NCI-H774 (cell line): ENCODE measurements at places on chromosomes 2 and 18.

DNA sequence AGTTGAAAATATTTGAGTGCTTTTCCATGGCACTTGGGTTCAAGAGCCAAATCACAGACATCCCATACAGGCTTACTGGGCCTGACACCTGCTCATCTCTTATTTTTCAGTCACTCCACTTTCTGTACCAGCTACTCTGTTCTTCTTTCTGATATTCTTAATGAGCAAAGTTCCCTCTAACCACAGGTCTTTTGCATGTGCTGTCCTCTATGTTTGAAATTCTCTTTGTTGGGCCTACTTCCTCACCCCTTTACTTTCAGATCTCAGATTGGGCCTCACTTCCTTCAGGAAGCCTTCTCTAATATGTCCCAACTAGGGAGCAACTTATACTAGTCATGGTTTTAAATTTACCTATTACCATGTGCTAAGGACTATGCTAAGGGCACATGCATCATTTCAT, 81.8 kb upstream of the RBMS1 start:
- no peak for DNase-seq

DNA sequence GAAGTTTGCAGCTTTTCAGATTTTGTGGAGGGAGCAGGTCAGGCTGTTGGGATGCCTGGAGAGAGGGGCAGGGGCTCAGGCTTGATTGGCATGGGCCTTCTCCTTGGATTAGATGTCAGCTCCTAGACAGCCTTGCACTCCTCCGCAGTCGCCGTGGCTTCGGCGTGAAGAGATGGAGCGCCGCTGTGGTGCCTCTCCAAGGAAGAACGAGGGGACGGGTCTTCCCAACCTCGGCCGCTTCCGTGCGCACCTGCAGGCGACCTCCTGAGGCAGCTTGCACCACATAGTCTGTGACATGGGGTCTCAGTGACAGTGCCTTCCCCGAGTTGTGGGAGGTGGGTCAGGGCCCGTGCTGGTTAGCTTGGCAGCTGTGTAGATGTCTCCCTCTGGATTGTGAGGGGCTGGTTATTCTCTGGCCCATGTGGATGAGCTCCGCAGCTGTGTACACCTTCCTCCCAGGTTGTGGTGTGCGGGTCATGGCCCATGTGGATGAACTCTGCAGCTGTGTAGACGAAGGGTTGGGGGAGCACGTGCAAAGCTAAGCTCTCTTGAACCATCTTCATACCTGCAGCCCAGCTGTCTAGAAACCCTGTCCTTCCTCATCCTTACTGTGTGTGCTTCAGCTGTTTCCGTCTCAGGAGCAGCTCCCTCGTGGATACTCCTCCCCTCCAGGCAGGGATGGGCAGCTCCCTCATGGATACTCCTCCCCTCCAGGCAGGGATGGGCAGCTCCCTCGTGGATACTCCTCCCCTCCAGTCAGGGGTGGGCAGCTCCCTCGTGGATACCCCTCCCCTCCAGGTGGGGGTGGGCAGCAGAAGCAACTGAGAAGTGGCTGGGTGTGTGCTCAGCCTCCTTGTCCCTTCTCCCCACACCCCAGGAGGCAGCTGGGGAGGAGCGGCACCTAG, 170.3 kb downstream of the LDLRAD4 start:
- DNase-seq, result no peak

DNA sequence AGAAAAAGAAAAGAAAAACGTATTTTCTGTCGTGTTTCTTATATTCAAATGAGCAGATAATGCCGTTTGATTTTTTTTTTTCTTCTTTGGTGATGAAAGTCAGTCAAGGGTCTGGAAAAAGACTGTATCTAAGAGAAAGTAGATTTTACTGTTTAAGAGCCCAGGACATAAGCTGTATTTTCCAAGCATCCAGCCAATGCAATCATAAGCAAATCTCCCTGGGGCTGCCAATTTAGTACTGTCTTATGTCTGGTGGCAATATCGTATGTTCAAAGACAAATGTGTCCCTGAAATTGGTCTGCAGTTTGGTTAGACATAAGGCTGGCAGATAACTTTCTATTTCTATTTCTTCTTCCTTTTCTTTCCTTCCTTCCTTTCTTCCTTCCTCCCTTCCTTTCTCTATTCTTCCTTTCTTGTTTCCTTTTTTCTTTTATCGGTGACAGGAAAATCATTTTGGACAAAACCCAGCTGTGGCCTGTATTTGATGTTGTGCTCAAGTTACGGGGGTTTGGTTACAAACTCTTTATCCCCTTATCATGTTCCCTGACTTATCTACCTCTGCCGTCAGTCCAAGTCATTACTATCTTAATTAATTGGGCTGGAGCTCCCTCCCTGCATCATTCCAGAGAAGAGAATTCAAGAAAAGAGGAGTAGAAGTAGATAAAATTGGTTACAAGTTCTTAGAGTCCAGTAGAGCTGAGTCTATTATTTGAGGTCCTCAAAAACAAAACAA, 683.4 kb upstream of the FSHR start:
- DNase-seq, result no peak

GRCh38 chr2:97691166-97691565, 21.7 kb downstream of the C2orf92 start:
- DNase-seq, result no peak

DNA sequence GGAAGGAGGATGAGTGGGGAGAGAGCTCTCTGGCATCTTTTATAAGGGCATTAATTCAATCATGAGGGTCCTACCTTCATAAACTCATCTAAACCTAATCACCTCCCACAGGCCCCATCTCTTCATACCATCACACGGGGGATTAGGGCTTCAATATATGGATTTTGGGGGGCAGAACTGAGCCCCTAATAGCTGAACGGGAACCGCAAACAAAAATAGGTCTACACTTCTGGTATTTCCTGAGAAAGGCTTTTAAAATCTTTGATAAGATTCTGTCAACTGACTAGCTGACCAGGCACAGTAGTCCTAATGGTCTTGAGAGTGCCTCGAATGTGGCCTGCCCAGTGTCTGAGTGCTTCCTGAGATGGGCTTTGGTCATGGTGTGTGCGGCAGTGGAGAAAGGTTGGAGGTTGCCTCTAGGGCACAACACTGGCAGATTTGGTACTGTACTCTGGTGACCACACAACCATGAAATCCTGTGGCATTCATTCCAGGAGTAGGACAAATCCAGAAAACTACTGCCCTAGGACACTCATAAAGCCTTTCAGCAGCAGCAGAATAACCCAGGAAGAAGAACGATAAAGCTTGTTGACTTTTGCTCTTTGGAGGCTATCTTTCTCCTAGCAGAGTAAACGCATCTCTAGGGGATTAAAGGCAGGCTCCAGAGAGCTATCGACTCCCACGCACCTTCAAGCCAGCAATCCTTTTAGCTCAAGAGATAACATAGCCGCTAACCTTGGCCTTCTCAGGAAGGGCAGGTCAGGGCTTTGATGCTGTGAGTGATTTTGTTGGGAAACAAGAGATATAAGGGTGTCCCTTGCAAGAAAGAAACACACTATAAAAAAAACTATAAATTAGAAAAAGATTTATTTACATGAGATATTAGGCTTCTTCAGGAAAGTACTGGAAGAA, 12.3 kb upstream of the APOB start:
- DNase-seq, result no peak

- no peak for DNase-seq
Observed at GRCh38 chr2:23549821-23550530, 165.0 kb downstream of the KLHL29 start.

- no peak for DNase-seq
Observed at GRCh38 chr2:219573166-219573565, 1.1 kb downstream of the INHA start.

DNA sequence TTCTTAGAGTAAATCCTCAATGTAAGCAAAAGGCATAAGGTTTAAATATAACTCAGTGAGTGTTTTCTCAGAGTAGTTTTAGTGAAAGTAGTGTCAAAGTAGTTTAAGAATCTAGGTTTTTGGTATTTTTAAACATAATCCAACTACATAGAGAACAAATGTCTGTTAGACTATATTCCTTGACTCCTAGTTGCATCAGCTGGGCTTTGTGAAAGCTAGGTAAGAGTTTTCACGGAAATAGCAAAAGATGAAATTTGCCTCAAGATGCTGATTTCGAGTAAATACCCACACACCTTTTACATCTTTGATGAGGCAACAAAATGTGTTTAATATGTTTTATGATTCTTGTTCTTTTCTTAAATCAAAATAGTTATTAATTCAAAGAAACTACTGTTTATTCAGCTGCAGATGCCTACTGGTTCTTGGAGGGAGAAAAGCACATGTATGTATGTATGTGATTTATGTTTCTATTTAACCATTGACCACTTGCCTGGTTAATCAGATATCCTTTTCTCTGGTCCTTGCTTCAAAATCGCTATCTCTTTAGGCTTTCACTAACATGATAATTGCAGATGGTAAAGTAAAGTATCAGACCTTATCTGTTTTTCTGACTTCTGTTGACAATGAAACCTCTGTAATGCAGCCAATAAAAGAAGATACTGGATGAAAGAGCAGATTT, 117.4 kb upstream of the NOSTRIN start:
- no peak for DNase-seq

DNA sequence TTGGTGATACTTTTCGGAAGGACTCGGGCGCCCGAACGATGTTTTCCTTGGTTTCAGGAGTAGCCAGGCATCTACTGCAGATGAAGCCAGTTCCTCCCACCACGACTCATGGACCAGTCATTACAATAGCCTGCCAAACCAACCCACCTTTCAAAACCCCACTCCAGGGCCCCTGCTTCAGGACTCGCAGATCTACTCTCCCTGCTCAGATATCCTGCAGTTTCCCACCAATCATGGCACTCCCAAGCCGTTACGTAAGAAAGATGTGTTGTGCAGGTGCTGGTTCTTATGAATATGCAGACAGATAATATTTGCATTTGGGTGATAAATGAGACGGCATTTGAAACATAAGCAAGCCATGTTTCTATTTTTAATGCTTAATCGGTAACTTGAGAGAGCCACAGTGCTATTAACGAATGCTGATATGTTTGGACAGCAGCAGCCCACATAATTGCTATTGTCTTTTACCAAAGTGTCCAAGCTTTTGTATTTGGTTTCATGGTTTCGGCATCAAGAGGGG, 3.5 kb upstream of the CYS1 start:
- DNase-seq, result peak; percentile 13

- DNase-seq, result no peak
Observed at GRCh38 chr2:101162561-101163330, 11.6 kb upstream of the TBC1D8 start.

GRCh38 chr2:200354833-200355751, 48.6 kb downstream of the SPATS2L start:
- no peak for DNase-seq

- DNase-seq, result peak; percentile 42
Observed at GRCh38 chr2:205280596-205281236, 401.6 kb upstream of the NRP2 start.

GRCh38 chr2:61993422-61994024, 88.0 kb downstream of the COMMD1 start:
- DNase-seq, result no peak

GRCh38 chr2:39524061-39524460, 87.0 kb upstream of the MAP4K3 start:
- no peak for DNase-seq

DNA sequence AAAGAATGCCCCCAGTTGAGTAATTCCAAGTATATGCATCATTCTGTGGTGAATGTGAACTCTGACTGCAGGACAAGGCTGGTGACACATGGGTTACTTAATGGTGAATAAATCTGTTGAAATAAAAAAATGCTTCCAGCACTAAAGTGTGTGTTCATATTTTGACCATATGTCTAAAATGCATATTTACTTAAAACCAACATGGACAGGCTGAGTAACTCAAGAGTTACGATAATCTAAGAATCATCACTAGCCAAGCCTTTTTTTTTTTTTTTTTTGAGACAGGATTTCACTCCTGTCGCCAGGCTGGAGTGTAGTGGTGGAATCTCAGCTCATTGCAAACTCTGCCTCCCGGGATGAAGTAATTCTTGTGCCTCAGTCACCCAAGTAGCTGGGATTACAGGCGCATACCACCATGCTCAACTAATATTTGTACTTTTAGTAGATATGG, 47.1 kb upstream of the CCBE1 start:
- no peak for DNase-seq

DNA sequence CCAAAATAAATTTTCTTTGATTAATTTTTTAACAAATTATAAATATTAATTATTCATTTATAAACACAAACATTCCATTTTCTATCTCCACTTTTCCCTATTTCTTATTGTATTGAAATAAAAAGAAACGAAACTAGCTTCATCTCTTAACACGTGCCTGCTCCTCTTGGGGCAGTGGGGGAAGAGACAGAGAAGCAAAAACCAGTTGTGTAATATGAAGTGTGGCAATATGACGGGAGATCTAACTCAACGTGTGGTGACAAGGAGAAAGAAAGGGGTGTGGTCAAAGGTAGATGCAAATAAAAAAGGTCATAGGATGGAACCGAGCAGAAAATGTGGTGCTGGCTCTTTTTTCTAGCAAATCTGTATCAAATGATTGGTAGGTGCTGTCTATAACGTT, 106.9 kb upstream of the SLC8A1 start:
- no peak for DNase-seq

GRCh38 chr2:40281021-40281940, 170.6 kb downstream of the SLC8A1 start:
- DNase-seq, result no peak
